Left kidney (tissue), 8 donors: ENCODE measurements at places on chromosomes 3 and 15.

- no peak for DNase-seq
These were observed 4.3 kb upstream of the MTFMT start for GRCh38 chr15:65033659-65034269.

DNA sequence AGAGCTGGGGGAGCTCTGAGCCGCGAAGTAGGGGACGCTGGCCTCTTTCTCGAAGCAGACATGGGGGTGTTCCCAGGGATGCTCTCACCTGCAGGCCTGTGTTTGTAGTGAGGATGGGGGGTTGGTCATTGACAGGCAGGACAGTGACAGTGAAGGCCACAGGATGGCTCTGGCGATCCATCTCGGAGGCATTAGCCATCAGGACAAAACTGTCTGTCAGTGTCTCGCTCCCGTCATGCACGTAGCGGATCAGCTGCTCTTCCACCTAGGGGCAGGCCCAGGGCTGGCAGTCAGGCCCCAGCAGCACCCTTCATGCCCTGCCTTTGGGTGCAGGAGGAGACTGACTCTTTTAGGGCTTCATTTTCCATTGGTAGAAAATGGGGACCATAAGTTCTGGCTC, 28.0 kb downstream of the CSPG4 start:
- DNase-seq, result no peak

DNA sequence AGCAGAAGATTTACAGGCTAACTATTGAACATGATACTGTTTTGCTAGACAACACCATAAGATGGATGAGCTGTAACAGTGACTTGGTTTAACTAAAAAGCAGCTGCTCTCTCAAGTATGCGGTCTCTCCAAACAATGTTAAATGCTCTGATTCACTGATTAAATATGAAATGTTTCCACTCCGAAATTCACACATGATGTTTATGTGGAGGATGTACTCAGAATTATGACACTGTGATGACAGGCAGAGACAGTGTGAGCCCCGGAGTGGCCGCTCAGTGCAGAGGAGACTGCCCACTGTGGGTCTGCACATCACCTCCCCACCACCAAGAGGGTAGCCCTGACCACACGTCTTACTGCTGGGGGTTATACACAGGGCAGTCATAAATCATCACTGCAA, 83.9 kb upstream of the MEX3B start:
- DNase-seq, result peak; percentile 38

DNA sequence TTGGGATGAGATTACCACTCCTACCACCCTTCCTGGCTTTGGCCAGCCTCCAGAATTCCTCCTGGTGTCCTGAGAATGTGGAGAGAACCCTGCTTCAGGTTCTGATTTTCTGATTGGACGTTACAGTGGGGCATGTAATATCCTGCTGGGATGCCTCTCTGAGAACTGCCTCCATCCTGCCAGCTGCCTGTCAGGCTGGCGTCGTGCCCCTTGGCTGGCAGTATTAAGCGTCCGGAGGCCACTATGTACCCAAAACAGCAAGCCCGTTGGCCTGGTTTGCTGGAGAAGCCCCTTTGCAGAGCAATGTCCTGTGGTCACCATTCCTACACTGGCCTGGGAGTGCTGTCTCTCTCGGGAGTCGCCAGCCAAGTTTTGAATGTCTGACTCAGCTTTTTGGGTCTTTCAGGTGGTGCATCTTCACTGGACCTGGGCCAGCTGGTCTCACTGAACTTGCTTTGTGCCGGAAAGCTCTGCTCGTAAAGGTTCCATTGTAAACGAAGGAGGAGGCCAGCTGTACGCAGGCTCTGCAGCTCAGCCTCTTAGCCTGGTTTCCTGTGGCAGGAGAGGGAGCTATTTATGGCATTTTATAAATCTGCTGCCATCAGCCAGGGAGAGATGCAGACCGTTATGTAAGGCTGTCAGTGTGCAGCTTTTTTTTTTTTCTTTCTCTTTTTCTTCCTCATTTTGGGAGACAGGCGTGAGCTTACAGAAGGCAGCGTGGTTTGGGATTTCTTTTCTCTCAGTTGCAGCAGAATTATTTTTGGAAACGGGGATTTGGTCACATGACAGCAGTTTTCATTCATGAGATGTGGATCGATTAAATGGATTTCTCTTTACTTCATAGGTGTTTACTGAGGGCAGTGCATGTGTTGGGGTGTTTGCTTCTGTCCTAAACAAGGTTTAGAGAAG, 19.0 kb upstream of the TRAK1 start:
- peak; percentile 73 for DNase-seq

DNA sequence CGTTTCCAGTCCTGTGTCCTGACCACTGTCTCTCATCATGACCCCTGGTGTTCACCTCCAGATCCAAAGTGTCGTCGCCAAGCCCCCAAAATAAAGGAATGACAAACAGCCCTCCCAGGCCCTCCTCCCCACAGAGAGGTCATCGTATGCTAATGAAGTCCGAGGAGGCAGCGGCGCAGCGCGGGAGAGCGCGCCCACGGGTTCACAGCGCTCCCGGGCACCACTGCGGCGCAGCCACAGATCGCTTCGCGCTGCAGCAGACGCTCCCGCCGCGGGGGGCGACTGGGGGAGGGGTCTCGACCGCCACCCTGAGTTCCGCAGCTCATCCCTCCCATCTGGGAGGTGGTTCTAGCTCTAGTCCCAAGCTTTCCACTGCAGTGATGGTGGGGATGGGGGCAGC, 1.3 kb downstream of the DGKG start:
- DNase-seq, result no peak

DNA sequence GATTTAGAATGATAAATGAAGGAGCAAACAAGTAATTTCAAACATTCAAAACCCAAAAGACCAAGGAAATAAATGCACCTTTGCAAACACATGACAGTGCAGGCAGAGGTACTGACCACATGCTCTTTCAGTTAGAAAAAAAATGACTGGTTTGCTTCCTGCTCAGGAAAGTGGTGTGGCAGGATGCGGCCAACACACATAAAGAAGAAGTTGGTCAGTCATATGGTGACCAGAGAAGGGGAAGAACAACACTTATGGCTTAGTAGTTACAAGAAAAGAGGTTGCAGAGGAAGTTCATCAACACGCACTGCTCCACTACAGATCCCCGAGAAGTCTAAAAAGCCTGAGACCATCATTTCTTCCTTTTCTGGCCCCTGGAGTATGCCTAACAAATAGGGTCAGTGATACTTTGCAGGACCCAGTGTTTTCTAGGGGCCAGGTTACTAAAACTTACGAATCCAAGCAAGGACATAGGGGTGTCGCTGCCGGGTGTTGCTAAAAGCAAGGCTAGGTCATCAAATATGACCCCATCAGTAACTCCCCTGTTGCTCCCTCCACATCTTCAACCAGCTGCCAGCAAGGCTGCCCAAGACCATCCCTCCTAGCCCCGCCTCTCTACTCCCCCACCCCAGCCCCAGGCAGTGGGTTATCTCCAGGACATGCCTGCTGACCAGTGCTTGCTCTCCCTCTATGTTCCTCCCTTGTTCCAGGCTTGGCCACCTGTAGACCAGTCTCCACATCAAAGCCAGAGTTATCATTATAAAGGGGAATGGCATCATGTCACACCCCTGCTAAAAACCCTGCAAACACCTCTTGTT, 11.2 kb downstream of the ATP8B4 start:
- DNase-seq, result no peak

GRCh38 chr15:35633677-35634076, 87.7 kb upstream of the DPH6 start:
- DNase-seq, result no peak

- DNase-seq, result no peak
These were observed 76.7 kb upstream of the ADAMTS9 start for GRCh38 chr3:64764386-64764929.

- peak; percentile 50 for DNase-seq
These were observed 196.7 kb downstream of the PDE8A start for GRCh38 chr15:85178308-85178707.

- DNase-seq, result no peak
These were observed 8.3 kb upstream of the CHRM5 start for GRCh38 chr15:33959844-33960548.

GRCh38 chr15:55562601-55563000, 25.5 kb downstream of the PYGO1 start:
- no peak for DNase-seq

DNA sequence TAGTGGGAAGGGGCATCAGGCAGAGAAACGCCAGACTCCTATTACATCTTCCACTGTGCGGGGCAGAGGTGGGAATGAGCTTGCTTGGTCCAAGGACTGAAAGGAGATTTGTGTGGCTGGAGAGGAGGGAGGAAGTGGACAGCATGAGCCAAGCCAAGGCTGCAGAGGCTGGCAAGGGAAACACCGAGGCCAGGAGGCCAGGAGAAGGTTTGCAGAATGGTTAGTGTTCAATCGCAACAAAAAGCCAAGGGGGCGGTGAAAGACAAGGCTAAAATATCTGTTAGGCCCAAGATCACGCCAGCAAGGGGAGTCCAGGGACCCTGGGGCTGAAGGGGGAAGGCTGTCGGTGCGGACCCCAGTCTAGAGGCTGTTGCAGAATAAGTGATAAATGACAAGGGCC, 75.8 kb downstream of the CPN2 start:
- DNase-seq, result no peak

GRCh38 chr3:25830373-25831280, 40.7 kb downstream of the OXSM start:
- no peak for DNase-seq
